ENCODE measurements at places on chromosomes 5 and 9.

DNA sequence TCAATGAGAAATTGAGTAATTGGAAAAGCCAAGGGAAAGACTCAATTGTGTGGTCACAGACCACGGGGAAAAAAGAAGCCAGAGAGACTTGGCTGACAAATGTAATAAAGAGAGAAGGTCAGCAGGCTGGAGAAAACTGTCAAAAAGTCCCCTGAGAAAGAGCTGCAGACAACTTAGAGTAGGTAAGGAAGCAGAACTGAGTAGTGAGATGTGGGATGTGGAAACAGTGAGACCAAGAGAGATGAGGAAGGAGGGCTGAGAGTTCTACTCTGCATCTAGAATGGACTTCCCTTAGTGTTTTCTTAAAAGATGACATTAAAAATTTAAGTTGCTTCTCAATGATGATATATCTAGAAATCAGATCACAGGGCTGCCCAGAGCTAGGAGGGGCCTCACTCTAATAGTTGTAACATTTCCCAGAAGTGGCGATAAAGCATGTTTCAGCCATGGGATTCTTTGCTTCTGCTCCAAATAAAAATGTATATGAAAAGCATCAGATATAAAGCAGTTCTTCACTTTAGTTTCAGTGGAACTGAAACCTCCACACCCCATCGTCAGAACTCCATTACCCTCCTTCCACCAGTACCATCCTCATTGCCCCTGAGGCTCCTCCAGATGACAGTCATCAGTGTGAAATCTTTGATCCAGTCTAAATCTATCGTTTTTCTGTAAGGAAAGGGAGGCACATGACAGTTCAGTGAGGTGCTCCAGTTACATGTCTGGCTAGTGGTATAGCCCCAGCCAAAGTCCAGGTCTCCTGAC is 80.6 kb downstream of the SPEF2 start:
- no peak for DNase-seq

GRCh38 chr9:70563431-70564204 is 149.2 kb upstream of the KLF9 start:
- no peak for DNase-seq

DNA sequence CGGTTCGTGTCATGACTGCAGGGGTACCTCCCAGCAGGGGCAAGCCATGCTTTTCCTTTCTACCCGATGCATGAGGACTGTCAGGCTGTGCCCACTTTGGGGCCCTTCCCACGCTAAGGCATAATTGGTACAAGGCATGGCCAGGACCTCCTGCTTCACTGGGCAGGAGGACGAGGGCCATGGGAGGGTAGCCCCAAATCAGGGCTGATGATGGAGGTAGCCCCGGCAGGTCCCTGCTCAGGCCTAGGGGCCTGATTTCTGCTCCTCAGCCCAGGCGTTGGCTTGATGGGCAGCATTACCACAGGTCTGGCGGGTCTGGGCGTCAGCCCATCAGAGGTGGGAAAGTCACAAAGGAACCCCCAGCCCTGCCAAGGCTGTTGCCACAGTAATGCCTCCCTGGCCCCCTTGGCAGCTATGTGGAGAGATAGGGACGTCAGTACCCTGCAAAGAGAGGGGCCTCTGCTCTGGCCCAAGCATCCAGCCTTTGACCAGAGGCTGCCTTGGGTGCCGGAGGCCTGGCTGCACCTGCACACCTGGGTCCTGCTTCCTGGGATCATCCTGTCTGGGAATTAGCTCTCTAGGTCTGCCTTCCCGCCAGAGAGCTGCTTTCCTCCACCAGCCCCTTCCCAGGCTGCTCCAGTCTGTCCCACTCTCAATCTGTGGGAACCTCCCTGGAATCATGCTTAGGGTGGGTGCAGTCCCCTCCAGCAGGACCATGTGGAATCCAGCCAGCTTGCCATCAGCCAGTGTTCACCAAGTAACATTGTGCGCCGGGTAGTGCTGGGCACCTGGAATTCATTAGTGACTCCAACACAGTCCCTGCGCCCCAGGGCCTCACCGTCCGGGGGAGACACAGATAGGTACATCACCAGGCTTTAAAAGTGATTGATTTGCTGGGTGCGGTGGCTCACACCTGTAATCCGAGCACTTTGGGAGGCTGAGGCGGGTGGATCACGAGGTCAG is 15.4 kb downstream of the TSPAN17 start:
- no peak for DNase-seq

DNA sequence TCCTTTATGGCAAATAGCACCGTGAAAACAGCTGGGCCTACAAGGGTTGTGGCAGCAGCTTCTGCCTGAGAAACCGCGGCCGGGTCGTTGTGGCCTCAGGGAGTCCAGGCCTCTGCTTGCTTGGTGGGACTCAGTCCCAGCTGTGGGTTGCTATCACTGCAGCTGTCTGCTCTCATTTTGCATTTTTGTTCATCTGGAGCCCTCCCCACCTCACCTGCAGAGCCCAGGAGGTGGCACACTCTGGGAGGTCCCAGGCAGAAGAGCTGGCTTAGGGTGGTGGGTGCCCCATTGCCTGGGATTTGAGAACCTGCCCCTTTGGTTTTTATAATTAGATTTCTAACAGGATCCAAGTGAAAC is 138.4 kb downstream of the GADD45G start:
- no peak for DNase-seq

DNA sequence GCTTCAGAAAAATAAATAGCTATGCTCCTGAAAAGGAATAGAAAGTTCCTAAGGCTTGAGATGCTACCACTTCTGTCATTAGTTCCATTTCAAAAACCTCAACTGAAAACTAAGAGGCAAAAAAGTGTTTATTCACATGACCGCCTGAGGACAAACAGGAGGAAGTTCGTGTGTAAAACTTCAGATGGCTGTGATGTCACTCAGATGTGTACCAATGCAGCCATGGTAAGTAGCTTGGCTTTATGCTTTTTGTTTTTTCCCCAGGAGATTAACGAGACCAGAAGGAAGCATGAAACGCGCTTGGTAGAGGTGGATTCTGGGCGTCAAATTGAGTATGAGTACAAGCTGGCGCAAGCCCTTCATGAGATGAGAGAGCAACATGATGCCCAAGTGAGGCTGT is 33.0 kb downstream of the LMNB1 start:
- DNase-seq, result no peak
